ENCODE measurements at places on chromosomes 3 and 15. TPM values are rescaled to one million over a fixed set of nuclear protein-coding genes. Genes with fewer than 3 reads are reported as not detected.

DNA sequence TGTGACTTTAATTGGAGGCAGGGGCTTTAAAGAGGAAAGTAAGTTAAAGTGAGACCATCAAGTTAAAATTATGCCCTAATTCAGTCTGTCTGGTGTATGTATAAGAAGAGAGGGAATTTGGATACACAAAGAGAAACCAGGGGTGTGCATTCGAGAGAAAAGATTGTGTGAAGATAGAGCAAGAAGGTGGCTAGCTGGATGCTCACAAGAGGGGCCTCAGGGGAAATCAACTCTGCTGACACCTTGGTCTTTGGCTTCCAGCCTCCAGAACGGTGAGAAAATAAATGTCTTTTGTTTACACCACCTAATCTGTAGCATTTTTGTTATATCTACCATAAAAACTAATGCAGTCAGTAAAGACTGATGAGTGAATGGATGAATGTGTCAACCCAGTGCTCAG is 907.3 kb upstream of the CFAP20DC start:
- H3K36me3 ChIP-seq, result peaks cover 3% of the 10 kb centered on the region
- no peaks in the 10 kb centered on the region for H3K27me3 ChIP-seq
- H3K4me3 ChIP-seq, result no peak overlapping the region
- no peak overlapping the region for H3K27ac ChIP-seq
- no peak for DNase-seq
- no peaks in the 10 kb centered on the region for H3K4me1 ChIP-seq

DNA sequence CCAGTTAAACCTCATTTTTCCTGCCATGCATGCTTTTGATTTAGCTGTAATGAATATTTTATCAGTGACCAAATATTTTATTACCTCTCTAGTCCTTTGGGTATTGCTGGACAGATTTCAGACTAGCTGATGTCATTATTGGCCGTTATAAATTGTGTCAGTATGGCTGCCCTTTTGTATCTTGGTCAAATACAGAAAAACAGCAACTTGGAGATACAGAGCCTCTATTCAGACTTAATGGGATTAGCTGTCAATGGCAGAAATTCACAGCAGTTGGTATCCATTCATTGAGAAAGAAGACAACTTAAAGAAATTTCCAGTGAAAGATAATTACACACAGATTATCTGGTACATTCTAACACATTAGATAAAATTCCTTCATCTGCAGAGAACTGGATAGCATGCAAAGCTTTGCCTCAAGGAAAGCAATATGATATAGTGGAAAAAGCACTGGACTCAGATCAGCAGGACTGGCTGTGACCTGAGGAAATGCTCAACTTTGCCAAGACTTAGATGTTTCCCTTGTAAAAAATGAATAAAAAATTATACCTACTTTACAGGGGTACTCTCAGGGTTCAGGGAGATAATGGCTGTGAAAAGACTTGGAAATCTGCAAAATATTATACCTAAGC is 20.8 kb downstream of the COL6A6 start:
- H3K27ac ChIP-seq, result no peak overlapping the region
- no peaks in the 10 kb centered on the region for H3K4me1 ChIP-seq
- no peaks in the 10 kb centered on the region for H3K36me3 ChIP-seq

DNA sequence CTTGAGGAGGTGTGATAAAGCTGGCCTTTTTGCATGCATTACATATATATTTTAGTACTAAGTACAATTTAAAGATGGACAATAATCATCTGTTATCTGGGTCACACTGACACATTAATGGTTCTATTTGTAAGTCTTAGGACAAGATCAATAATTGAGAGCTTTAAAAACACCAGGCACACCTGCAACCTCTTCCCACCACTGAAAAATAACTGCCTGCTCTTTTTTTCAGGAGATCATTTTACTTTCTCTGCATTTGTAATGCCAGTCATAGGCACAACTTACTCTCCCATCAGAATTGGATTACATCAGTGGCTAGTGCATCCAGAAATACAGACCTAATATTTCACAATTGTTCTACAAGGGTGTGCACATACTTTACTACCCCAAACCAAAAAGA is 149.8 kb downstream of the MECOM start:
- H3K4me1 ChIP-seq, result no peaks in the 10 kb centered on the region
- H3K27ac ChIP-seq, result no peak overlapping the region
- no peak overlapping the region for H3K4me3 ChIP-seq
- DNase-seq, result no peak
- H3K27me3 ChIP-seq, result no peaks in the 10 kb centered on the region
- no peaks in the 10 kb centered on the region for H3K36me3 ChIP-seq

GRCh38 chr3:72274493-72275330 is 489.8 kb upstream of the PROK2 start:
- no peaks in the 10 kb centered on the region for H3K27me3 ChIP-seq
- DNase-seq, result peak; percentile 52
- H3K36me3 ChIP-seq, result no peaks in the 10 kb centered on the region

- H3K4me3 ChIP-seq, result no peak overlapping the region
- no peaks in the 10 kb centered on the region for H3K36me3 ChIP-seq
- H3K27me3 ChIP-seq, result no peaks in the 10 kb centered on the region
Measured at GRCh38 chr3:153242896-153243295, 80.9 kb downstream of the RAP2B start.

DNA sequence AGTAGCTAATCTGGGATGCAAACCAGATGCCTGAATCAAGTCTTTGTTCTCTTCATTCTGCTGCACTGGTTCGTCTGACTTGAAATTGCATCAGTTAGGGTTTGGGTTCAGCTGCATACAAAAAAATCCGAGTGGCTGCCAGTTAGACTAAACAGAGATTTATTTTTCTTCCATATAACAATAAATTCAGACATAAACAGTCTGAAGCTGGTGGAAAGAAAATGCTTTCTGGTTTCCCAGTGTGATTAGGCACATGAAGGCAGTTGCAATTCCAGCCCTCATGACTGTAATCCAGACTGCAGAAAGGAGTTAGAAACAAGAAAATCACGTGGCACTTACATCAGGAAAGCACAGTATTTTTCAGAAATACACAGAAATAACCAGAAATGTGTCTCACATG is 930.7 kb downstream of the MCTP2 start:
- H3K36me3 ChIP-seq, result no peaks in the 10 kb centered on the region
- H3K4me1 ChIP-seq, result no peaks in the 10 kb centered on the region
- H3K27ac ChIP-seq, result no peak overlapping the region
- no peaks in the 10 kb centered on the region for H3K27me3 ChIP-seq

GRCh38 chr3:122023335-122023910 is 1.4 kb upstream of the ILDR1 start:
- no peak overlapping the region for H3K27ac ChIP-seq
- no peaks in the 10 kb centered on the region for H3K36me3 ChIP-seq
- H3K4me1 ChIP-seq, result peaks cover 4% of the 10 kb centered on the region
- H3K27me3 ChIP-seq, result peaks cover 6% of the 10 kb centered on the region
- H3K4me3 ChIP-seq, result no peak overlapping the region

DNA sequence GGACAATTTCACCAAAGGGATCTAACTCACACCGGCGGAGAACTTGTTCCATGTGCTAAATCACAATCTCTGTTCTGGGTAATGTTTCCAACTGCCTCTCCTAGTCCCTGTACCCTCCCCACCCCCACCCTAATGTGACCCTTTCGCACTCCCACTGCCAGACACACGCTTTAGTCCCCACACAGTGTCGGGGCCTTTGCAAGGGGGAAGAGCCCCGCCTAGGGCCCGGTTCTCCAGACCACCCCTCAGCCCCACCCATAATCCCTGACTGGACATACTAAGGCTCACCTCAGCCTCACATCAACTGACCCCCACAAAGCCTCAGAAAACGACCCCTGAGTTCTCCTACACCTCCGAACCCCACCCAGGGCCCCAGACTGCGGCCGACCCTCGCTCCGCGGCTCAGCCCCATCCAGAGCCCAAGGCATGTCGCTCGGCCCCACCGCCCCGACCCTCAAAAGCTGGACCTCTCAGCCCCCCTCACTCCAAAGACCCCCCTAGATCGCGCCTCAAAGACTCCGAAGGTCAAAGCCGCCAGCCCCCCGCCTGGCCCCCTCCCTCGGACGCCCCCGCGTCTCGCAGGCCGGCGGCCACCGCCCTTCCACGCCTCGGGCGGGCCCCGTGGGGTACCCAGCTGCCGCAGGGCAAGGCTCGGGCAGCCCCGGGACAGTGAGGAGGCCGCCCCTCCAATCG is 72.0 kb upstream of the MAP4 start:
- peak; percentile 4 for DNase-seq
- no peaks in the 10 kb centered on the region for H3K27me3 ChIP-seq
- H3K27ac ChIP-seq, result peak overlapping the region; percentile 85

DNA sequence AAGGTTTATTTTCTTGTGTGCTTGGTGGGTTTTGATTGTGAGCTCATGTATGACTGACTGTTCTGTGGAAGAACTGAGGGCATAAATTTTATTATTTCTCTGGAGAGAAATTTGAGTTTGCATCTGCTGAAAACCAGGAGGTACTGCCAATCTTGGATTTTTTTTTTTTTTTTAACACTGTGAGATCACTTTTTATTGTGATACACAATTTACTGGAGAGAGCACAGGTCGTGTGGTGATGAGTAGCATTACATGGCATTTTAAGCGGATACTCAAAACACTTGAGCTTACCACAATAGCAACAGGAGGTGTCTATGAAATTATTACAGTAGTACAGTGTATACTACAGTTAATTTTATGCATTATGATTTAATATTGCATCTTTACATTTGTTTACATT is 237.4 kb downstream of the MFSD1 start:
- H3K27me3 ChIP-seq, result no peaks in the 10 kb centered on the region
- no peak for DNase-seq
- no peak overlapping the region for H3K4me3 ChIP-seq
- no peak overlapping the region for H3K27ac ChIP-seq
- no peaks in the 10 kb centered on the region for H3K36me3 ChIP-seq

DNA sequence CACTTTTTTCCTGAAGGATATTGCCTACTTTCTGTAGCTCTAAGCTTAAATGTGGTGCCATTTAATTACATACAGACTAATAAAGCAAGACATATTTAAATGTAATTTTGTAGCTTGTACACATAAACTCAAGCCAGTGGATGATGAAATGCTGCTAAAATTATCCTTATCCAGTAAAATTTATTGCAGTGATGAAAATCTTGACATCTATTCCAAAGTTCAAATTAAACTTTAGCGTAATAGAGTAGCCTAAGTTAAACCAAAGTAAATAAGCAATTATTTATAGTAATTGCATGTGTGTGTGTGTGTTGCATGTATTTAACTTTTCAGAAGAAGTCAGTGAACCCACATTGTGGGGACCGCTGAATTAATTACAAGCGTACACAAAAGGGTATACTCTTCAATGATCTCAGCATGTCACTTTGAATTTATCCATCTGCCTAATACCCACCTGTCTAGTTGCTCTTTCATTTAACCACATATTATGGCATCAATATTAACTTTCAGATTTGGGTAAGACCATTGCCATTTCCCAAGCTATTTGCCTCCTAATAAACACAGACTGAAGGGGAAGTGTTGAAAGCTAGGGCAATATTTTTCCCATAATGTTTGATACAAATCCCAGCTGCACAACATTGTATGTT is 85.0 kb downstream of the MECOM start:
- H3K4me3 ChIP-seq, result no peak overlapping the region
- H3K36me3 ChIP-seq, result no peaks in the 10 kb centered on the region
- no peak overlapping the region for H3K27ac ChIP-seq
- H3K4me1 ChIP-seq, result no peaks in the 10 kb centered on the region
- H3K27me3 ChIP-seq, result no peaks in the 10 kb centered on the region

- DNase-seq, result no peak
- H3K36me3 ChIP-seq, result peaks cover 19% of the 10 kb centered on the region
- H3K4me3 ChIP-seq, result no peak overlapping the region
- no peak overlapping the region for H3K27ac ChIP-seq
- H3K27me3 ChIP-seq, result no peaks in the 10 kb centered on the region
Measured at GRCh38 chr3:172289583-172289982, 158.7 kb downstream of the GHSR start.

DNA sequence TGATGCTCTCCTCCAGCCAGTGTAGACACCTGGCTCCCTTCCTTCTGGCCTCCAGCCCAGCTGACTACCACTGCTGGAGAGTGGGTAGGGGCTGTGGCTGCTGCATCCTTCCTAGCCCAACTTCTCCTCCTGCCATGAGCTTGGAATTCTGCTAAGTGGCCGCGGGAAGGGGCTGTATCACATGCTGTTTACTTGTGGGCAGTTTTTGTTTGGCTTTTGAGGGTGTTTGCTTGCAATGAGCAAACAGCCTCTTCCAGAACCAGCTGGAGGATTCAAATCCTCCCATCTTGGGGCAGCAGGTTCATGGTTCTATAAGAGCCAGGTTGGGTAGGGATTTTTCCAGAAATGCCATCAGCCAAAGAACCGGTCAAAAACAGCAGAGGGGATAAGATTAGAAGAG is 9.0 kb downstream of the GASK1A start:
- no peaks in the 10 kb centered on the region for H3K36me3 ChIP-seq
- H3K4me1 ChIP-seq, result no peaks in the 10 kb centered on the region
- no peak for DNase-seq

- no peaks in the 10 kb centered on the region for H3K36me3 ChIP-seq
- H3K27me3 ChIP-seq, result peaks cover 2% of the 10 kb centered on the region
- no peak for DNase-seq
- H3K4me1 ChIP-seq, result no peaks in the 10 kb centered on the region
- H3K4me3 ChIP-seq, result no peak overlapping the region
Measured at GRCh38 chr3:31054032-31054431, 159.6 kb upstream of the GADL1 start.

DNA sequence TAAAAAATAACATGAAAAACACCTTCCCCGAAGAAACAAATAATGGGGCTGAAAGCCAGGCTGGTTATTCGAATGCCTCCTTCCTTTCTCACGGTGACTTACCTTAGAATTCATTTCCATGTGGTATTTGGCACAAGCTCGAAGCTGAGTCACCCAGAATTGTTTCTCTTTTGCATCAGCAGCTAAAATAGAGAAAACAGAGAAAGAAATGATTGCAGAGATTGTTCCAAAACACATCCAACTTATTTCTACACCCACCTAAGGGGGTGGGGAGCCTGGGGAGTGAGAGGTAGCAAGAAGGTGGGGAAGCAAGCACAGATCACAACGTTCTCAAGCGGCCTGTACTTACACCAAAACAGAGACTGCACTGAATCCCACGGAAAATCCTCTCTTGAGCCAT is 104.7 kb downstream of the OSBPL10 start:
- H3K36me3 ChIP-seq, result no peaks in the 10 kb centered on the region
- H3K27me3 ChIP-seq, result no peaks in the 10 kb centered on the region
- DNase-seq, result no peak
- H3K27ac ChIP-seq, result no peak overlapping the region
- no peaks in the 10 kb centered on the region for H3K4me1 ChIP-seq

- DNase-seq, result no peak
- no peaks in the 10 kb centered on the region for H3K36me3 ChIP-seq
- no peaks in the 10 kb centered on the region for H3K27me3 ChIP-seq
- H3K4me1 ChIP-seq, result no peaks in the 10 kb centered on the region
- H3K4me3 ChIP-seq, result no peak overlapping the region
Measured at GRCh38 chr3:104696470-104696869, 670.2 kb upstream of the ALCAM start.

The PBRM1 gene
- total RNA-seq, result 58.7 TPM

The DNASE1L3 gene
- not detected for total RNA-seq

The CCDC39 gene
- not detected for total RNA-seq

The UBA3 gene
- total RNA-seq, result 62.9 TPM

Measured in CD4-positive, CD25-positive, alpha-beta regulatory T cell (primary cell).